ENCODE measurements at places on chromosomes 5 and 9.

GRCh38 chr5:6652025-6652424 lies 18.8 kb downstream of the SRD5A1 start:
- DNase-seq, result no peak

GRCh38 chr5:137847687-137848086 lies 20.0 kb upstream of the MYOT start:
- no peak for DNase-seq

- no peak for DNase-seq
Measured at GRCh38 chr5:137016783-137017324, 482.3 kb downstream of the SPOCK1 start.

- DNase-seq, result no peak
Measured at GRCh38 chr5:150321784-150322183, 19.1 kb upstream of the ARSI start.

DNA sequence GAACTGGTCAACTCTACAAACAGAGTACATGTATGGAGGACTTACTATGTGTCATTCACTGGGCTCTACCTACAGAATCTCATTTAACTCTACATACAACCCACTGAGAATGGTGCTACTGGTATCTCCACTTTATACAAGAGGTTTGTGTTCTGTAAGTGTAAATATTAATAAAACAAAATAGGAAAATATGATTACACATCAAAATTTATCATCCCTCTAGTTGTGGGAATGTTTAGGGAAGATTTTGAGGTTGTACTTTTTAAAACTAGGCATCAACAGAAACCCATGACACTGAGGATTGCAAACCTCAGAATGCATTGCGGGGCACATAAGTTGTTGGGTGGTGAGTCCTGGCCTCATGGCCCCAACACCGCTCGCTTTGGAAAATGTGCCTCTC lies 11.7 kb downstream of the SH3RF2 start:
- no peak for DNase-seq

DNA sequence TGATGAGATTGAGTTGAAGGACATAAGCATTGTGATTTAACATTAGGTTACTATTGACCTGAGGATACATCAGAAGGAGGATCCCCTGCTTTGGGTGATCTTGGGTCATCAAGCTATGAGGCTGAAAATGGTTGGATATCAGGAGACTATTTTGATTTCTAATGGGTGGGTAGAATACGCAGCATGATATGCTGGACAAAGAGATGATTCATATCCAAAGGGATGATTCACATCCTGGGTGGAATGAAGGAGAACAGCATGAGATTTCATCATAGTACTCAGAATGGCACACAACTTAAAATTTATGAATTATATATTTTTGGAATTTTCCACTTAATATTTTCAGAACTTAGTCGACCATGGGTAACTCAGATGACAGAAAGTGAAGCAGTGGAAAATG lies 1759.5 kb upstream of the C9orf72 start:
- DNase-seq, result no peak

All from MV-4-11 (cell line).